ENCODE measurements at places on chromosomes 12 and 14. TPM values are rescaled to one million over a fixed set of nuclear protein-coding genes. Genes with fewer than 3 reads are reported as not detected.

- no peak for ATAC-seq
These were observed 314.9 kb downstream of the TMEM121 start for GRCh38 chr14:105841022-105842009.

The SYNE3 gene
- 1.9 TPM for total RNA-seq

DNA sequence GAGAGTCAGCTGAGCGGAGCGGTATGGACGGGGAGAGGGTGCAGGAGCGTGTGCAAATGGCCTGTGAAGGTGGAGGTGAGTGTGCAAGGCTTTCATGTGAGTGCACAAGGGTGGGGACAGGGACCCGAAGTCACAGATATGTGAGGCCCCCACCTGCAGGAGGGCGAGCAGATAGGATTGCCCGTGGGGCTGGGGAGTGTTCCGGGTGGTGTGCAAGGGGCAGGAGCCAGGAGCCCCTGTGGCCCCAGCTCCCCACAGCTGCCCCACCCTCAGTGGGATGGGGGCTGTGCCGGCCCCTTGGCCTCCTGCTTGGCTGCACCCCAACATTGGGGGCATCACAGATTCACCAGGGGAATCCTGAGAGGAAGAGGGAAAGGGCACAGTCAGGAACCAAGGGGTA is 5.5 kb upstream of the ZNF384 start:
- ATAC-seq = no peak

DNA sequence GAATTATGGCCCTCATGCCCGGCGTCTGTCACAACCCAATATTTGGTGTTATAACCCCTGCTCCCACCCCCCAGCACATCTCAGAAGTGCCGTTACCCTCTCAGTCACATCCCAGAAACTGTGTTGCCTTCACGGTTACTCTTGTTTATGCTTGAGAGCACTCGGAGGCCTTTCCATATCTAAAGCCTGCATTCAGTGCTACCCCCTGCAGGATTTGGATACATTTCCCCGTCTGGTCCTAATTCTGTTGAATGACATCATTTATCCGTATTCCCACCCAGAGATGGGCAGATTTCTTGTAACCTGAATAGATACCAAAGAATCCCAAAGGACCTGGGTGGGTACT is 19.1 kb upstream of the FOS start:
- no peak for ATAC-seq

The RASSF8 gene
- 4.3 TPM for total RNA-seq

- no peak for ATAC-seq
These were observed 153.7 kb downstream of the CEP128 start for GRCh38 chr14:80787876-80788275.

DNA sequence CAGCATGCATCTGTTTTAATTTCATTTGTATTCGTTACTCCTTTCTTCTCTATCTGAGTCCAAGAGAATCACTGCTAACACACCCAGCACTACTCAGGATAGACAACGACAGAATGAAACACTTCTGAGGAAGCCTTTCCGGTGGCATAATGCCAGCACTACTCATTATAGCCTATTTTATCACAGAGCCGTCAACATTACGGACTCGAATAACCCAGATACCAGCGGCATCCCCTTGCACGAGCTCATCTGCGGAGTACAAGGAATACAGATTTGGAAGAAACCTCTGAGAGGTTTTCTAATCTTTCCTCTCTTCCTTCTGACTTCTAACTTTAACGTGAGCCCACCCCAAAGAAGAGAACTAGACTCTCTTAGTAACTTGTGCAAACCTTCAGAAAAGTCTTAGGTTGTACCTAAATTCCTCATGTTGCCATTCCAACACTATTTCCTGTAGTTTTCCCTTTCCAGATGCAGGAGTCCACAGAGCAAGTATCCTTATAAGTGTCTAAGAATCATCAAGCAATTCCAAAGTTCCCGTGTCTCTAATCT is 248.1 kb downstream of the APAF1 start:
- no peak for ATAC-seq

GRCh38 chr12:81141217-81141616 is 63.3 kb downstream of the ACSS3 start:
- ATAC-seq = no peak

The RNFT2 gene
- total RNA-seq = 1.1 TPM

The TSPAN19 gene
- total RNA-seq = not detected

DNA sequence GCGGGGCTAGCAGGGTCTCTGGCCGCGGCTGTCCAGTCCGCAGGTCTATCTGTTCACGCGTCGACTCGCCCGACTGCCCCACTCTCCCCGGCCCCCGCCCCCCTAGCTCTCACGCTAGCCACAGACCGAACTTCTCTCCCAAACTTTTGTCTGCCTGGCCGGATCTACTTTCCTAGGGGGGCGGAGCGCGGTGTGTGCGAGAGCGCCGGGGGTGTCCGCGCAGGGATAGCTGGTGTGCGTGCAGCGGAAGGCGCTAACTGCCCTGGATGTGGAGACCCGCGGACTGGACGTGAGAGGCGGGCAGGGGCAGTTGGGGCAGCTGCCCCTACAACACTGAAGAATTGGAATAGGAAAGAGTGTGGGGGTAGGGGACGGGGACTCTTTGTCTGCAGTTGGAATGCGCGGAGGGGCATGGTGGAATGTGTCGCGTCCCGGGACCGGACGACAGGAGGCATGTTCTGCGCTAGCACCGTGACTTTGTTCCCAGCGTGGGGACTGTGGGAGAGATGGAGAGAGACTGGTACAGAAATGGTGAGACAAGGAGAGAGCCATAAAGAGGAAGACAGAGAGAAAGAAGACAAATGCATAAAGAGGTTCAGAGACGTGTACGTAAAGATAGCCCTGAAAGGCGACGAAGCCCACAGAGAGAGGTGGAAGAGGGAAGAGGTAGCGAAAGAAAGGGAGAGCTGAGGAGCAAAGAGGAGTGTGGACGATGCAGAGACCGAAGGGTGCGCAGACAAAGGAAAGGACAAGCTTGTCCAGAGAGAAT is at the start of gene AJUBA:
AJUBA (minus strand) TSS at position 75 of the 769 bp plus-strand sequence. CDS start 285 bp downstream, outside the sequence.
- peak; percentile 48 for ATAC-seq

GRCh38 chr12:10661338-10661737 is 12.5 kb downstream of the STYK1 start:
- ATAC-seq = peak; percentile 80

DNA sequence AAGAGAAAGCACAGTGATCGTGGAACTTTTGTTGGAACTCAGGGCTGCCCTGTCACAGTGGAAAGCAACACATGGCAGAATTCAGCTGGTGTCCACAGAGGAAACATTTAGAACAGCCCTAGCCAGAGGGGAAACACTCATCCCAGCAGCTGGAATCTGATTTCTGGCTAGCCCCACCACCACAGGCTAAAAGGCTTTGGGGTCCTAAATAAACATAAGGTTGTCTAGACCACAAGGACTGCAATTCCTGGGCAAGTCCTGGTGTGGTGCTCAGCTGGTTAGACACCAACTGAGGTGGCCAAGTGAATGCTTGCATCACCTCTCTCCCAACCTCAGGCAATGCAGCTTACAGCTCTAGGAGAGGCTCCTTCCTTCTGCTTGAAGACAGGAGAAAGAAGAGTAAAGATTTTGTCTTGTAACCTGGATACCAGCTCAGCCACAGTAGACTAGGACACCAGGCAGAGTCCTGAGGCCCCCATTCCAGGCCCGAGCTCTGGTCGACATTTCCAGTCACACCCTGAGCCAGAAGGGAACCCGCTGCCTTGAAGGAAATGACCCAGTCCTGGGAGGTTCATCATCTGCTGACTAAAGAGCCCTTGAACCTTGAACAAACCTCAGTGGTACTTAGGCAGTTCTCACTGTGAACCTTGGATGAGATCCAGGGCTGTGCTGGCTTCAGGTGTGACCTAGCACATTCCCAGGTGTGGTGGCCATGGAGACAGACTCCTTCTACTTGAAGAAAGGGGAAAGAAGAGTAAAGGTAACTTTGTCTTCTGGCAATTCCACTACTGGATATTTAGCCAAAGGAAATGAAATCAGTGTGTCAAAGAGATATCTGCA is 85.4 kb upstream of the PLXNC1 start:
- ATAC-seq = peak; percentile 29

GRCh38 chr14:98169170-98169587 is 1102.8 kb downstream of the BCL11B start:
- ATAC-seq = no peak
